NCI-H2171 (cell line): ENCODE measurements at places on chromosomes 4 and X.
A peak's percentile ranks its signal among the peaks of the same experiment; 100 is the strongest.

DNA sequence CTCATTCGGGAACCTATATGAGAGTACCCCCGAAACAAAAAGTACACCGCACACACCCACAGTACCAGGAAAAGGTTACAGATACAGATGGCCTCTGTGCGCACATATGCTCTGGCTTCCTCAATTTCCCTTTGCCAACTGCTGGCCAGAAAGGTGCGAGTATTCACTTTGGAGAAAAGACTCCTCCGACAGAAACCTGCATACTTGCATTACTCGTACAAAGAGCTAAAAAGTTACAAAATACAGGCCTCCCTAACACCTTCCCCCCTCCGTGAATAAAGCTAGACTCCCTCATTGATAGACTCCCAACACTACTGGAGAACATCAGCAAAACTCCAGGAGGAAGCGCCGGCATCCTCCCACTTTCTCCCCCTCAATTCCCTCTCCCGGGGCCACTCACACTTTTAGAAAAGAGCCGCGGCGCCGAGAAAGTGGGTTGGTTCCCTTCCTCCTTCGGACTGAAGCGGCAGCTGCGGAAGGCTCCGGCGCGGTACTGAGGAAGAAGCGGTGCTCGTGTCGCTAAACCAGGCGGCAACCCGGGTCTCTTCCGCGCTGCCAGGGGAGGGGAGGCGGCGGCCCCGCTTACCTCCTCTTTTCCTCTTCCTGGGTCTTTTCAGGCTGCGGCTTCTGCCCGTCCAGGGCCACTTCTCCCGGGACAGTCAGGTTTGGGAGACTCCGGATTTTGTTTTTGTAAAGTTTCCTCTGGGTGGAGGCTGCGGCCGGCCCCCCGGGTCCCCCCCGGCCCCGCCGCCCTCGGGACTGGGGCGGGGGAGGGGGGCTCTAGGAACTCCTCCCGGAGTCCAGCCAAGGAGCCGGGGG lies 1.1 kb downstream of the FBXW7 start:
- no peak for DNase-seq

- no peak for DNase-seq
These were observed 63.0 kb upstream of the HHIP start for GRCh38 chr4:144582975-144583374.

GRCh38 chrX:110987292-110987691 lies 108.7 kb upstream of the PAK3 start:
- DNase-seq = no peak

- no peak for DNase-seq
These were observed 644.1 kb upstream of the AGA start for GRCh38 chr4:178086320-178086719.

DNA sequence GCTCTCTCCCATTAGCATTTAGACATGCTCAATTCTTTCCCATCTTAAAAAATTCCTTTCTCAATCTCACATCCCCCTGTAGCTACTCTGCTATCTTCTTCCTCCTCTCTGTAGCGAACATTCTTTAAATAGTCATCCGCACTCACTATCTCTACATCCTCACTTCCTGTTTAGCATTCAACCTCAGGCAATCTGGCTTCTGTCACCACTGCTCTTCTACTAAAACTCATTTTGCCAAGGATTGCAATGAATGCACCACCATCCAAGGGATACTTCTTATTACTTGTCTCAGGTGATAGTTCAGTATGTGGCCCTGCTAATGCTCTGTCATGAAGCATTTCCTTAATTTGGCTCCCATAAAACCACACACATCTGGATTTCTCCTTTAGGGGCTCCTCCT lies 10.9 kb upstream of the TET2 start:
- DNase-seq = no peak

- no peak for DNase-seq
These were observed 128.7 kb downstream of the MID1IP1 start for GRCh38 chrX:38929966-38930421.

DNA sequence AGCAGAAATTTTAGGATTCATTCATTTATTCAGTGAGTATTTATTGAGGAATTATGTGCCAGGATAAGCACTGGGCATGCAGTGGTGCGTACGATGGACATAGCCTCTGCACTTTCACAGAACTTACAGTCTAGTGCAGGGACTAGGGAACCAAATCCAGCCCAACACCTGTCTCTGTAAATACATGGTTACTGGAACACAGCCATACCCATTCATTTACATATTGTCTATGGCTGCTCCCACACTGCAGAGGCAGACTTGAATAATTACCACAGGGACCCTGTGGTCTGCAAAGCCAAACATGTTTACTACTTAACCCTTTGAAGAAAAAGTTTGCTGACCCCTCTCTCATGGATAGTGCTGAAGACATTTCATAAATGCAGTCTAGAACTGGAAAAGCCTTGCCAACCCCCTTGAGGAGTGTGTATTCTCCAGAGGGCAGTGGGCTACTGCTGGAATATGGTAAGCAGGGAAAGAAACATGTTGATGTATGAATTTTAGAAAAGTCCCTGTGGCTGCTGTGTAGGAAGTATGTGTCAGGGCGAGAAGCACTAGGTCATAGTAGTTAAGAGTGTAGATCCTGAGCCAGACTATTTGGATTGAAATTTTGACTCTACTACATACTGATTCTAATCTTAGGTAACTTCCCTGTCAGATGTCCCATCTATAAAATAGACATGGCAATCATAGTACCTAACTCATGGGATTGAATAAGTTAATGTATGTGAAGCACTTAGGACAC lies 75.5 kb downstream of the GALNT7 start:
- no peak for DNase-seq

- DNase-seq = no peak
These were observed 42.0 kb upstream of the USP9X start for GRCh38 chrX:41043196-41043595.

GRCh38 chr4:52358366-52358765 lies 300.7 kb downstream of the USP46 start:
- DNase-seq = no peak

- DNase-seq = no peak
These were observed 3.4 kb upstream of the SCD5 start for GRCh38 chr4:82801910-82802521.

- DNase-seq = no peak
These were observed 5.0 kb downstream of the LNX1 start for GRCh38 chr4:53586121-53586816.

DNA sequence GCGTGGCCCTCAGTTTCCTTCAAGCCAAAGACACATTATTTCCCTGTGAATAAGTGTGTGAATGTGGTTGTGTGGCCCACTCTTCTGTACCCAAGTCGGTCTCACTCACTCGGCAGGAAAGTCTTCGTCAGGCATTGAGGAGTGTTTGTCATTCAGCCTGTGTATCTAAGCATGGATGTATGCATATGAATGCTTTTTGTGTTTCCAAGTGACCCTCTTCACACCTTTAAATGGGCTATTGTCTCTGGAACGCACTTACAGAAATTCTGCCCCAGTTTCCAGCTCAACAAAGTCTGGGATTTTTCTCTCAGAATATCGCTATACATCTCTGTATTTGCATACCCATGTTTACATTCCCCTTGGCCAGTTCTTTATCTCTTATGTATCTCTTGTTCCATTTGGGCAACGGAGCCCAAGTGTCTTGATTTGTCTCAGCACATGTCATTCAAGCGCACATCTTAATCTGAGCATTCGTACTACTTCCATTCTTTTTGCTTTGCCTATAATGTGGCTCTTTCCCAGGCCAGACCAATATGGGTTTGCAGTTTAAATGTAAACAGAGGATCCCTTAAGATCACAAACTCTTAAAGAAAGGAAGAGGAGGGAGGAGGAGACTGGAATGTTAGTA lies 4.8 kb downstream of the BCOR start:
- DNase-seq = no peak

- DNase-seq = peak; percentile 63
These were observed 10.1 kb upstream of the ADH1A start for GRCh38 chr4:99300934-99301333.

GRCh38 chrX:120560405-120560841 lies 339 bp downstream of the CUL4B start:
- no peak for DNase-seq

GRCh38 chrX:96924581-96924980 lies 40.9 kb downstream of the RPA4 start:
- no peak for DNase-seq

- no peak for DNase-seq
These were observed 51.7 kb downstream of the RPGR start for GRCh38 chrX:38275615-38276014.

- DNase-seq = no peak
These were observed 317.8 kb upstream of the GALNT7 start for GRCh38 chr4:172850838-172851237.

DNA sequence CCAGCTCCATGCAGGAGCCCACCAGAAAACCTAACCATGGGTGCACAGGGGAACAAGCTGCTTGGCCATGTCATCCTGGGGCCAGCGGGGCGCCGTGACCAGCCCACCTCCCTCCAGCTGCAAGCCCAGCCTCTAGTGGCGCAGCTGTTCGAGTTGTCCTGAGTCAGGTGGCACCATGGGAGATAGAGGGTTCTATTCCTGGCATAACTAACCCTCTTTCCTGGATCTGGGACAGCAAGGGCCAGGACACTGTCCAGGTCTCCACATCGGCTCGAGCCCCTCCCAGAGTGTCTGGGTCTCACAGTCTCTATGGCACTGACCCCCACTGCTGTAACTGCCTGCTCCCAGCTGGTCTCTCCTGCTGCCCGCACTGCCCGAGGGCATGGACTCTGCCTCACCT lies 16.7 kb downstream of the ABLIM2 start:
- DNase-seq = no peak

GRCh38 chr4:5635826-5636195 lies 72.5 kb downstream of the EVC2 start:
- DNase-seq = no peak

DNA sequence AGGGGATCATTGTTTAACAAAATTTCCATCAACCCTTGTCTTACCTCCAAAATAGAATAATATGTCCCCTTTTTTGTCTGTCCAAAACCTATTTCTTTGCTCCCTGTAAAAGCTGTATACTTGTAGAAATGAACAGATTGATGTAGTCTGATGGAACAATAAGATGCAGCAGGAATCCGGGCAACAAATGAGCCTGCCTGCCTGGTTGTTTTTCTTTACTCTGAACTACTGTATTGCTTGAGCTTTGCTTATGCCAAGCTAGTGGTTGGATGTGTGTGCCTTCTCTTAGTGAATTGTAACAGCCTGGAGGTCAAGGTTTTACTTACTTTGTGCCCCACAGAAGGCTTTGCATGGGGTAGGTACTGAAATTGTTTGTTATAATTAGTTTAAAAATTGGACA lies 116.2 kb upstream of the TLL1 start:
- no peak for DNase-seq

- no peak for DNase-seq
These were observed 6.9 kb downstream of the G3BP2 start for GRCh38 chr4:75666299-75666698.

- DNase-seq = no peak
These were observed 415.0 kb upstream of the INTU start for GRCh38 chr4:127217586-127218229.

DNA sequence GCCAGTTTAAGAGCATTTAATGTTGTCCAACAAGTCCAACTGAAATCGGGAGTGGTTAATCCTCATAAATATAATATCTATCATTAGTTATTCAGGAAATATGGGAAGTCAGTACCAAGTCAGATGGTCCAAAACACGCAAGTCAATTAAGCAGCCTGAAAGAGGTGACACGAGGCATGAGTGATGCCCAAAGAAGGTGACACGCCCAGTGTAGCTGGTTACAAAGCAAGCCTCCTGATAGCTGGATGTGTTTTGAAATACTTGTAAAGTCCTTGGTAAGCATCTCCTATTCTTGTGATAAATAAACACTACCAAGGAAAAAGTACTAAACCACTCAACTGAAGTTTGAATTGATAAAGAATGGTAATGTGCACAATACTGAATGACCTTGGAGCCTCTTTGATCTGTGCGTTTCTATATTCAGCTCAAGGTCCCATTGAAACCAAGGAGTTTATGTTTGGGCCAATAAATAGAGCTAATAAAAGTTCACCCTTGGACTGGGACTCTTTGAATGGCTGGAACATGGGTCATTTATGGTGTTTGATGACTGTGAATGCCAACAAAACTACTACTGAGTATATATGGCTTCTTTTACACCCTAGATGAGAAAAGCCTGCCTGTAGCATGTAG lies 93.2 kb upstream of the KLF3 start:
- DNase-seq = no peak

GRCh38 chr4:40307627-40308497 lies 27.3 kb upstream of the CHRNA9 start:
- DNase-seq = no peak

DNA sequence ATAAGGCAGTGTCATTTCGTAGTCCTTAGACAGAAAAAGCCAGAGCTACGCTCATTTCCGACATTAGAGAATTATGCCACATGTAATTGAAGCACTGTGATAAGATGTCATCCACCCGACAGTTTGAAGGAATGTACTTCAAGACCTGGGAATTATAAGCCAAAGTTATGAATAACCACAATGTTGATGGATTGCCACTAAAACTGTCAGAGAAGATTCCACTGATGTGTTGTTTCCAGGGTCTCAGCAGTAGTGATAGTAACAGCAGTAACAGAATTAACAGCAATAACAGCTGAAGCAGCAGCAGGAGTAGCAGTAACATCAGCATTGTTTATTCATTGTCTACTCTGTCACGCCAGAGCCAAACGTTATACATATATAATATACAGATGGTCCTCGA lies 24.7 kb downstream of the RAB33A start:
- DNase-seq = no peak

GRCh38 chrX:84453351-84454246 lies 48.7 kb downstream of the HDX start:
- no peak for DNase-seq

- no peak for DNase-seq
These were observed 380.7 kb downstream of the ADGRL3 start for GRCh38 chr4:61580721-61581377.

DNA sequence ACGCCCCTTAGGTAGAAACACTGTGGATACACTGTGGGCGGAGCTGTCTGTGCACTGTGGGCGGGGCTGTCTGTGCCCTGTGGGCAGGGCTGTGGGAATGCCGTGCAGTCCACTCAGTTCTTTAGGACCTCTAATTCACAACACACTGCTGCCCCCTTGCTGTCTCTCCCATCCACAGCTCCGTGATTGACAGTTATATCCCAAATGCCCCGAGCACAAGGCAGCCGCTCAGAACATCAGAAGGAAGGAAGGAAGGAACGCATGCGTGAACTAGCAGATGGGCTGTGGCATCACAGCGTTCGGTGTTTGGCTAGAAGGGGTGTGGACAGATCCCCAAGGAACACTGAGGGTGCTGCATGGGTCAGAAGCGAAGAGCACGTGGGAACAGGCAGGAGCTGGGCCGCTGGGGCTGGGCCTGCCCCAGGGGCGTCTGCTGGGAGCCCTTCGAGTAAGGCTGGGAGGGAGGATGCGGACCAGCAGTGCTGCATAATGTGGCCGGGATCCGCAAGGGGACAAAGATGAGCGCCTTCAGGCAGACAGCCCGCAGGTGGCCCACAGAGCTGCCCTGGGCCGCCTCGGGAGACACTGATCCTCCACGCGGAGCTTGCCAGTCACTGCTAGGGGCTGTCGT lies 29.8 kb downstream of the ACOX3 start:
- DNase-seq = peak; percentile 77

- no peak for DNase-seq
These were observed 60.1 kb downstream of the SH3RF1 start for GRCh38 chr4:169210504-169211118.

- DNase-seq = no peak
These were observed 104.6 kb upstream of the ETNPPL start for GRCh38 chr4:108867476-108867875.

- no peak for DNase-seq
These were observed 54.4 kb downstream of the KLHL13 start for GRCh38 chrX:118062048-118062789.
